ENCODE measurements at places on chromosomes 4 and X.

GRCh38 chr4:71338846-71339593, at the start of gene SLC4A4:
TSS of gene SLC4A4 (plus strand) at chr4:71339020.
- DNase-seq = no peak

- DNase-seq = no peak
Measured at GRCh38 chr4:113293043-113293560, 243.6 kb downstream of the ANK2 start.

GRCh38 chrX:24550166-24550565, 85.1 kb downstream of the PDK3 start:
- no peak for DNase-seq

DNA sequence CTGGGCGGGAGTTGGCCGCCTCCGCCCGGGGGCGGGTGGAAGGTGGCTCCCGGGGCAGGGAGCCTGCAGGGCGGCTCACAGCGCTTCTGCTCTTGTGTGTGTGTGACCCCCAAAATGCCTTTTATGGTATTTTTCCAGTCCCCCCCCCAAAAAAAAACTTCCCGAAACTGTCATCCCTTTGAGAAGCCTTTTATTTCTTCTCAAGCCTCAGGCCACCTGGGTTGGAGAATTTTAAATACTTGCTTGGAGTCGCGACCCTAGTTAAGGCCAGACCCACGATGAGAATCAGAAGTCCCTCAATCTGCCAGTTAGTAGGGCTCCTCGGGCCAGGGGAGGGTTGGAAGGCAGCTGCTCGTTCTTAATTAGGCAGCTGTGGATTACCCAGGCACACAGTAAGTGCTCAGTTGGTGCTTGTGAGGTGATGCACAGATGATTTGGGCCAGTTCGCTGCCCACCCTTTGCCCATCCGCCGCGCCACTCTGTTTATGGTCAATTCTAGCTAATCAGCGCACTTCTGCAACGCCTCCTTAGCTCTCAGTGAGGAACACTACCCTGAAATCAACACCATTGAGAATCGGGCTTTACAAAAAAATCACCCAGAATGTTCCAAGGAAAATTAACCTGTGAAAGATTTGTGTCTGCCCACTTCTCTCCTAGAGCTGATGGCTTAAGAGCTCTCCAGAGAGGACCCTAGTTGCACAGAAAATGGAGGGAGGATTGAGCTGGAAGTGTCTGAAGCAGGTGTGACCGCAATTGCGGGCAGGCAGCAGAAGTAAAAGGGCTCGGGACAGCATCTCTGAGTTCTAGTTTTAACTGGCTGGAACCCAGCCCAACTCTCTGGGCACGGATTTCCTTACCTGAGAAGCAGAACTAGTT, 648 bp upstream of the SCD5 start:
- DNase-seq = no peak

Measured in cortex of kidney (tissue), 1 donor.